ENCODE measurements at places on chromosomes 1 and 21. TPM values are rescaled to one million over a fixed set of nuclear protein-coding genes. Genes with fewer than 3 reads are reported as not detected.

GRCh38 chr1:228312136-228312764 lies 94.4 kb downstream of the TRIM11 start:
- no peak for DNase-seq

- DNase-seq = no peak
Measured at GRCh38 chr1:201870397-201870796, 18.3 kb upstream of the SHISA4 start.

- DNase-seq = no peak
Measured at GRCh38 chr1:177902266-177902665, 67.6 kb downstream of the SEC16B start.

- peak; percentile 67 for DNase-seq
Measured at GRCh38 chr1:200314085-200314750, 95.6 kb downstream of the ZNF281 start.

- DNase-seq = peak; percentile 42
Measured at GRCh38 chr1:203627851-203628200, 1.2 kb downstream of the ATP2B4 start.

GRCh38 chr1:236176337-236177336 lies 34.3 kb downstream of the GPR137B start:
- peak; percentile 85 for DNase-seq

- DNase-seq = no peak
Measured at GRCh38 chr21:28230559-28230958, 762.1 kb downstream of the LTN1 start.

- DNase-seq = no peak
Measured at GRCh38 chr1:5928714-5929400, 63.4 kb downstream of the NPHP4 start.

DNA sequence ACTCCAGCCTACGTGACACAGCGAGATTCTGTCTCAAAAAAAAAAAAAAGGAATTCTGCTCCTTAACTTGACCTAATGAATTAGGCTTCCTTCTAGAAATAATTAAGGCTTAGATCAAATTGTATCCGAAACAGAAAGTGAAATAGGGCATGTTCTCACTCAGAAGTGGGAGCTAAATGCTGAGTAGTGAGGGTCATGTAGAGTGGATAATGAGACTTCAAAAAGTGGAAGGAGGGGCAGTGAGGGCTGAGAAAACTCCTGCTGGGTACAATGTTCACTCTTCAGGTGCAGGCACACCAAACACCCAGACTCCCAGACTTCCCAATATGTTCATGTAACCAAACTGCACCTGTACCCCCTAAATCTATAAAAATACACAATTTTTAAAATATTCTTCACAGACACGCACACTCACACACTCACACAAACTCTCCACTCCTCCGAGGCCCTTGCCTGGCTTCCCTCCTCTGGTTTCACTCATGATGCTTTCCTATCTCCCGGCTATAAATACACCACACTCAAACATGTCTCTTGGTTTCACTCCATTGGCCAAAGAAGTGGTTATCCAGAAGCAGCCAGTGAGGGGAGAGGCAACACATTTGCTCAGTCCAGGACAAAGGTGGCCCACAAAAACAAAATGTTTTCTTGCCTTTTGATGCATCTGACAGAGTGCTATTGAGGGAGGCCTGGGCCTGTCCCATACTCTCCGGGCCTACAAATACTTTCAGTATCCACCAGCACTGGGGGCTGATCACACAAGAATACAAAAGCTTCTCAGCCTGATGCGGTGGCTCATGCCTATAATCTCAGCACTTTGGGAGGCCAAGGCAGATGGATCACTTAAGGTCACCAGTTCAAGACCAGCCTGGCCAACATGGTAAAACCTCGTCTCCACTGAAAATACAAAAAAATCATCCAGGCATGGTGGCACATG lies 249.2 kb downstream of the TOMM20 start:
- no peak for DNase-seq

DNA sequence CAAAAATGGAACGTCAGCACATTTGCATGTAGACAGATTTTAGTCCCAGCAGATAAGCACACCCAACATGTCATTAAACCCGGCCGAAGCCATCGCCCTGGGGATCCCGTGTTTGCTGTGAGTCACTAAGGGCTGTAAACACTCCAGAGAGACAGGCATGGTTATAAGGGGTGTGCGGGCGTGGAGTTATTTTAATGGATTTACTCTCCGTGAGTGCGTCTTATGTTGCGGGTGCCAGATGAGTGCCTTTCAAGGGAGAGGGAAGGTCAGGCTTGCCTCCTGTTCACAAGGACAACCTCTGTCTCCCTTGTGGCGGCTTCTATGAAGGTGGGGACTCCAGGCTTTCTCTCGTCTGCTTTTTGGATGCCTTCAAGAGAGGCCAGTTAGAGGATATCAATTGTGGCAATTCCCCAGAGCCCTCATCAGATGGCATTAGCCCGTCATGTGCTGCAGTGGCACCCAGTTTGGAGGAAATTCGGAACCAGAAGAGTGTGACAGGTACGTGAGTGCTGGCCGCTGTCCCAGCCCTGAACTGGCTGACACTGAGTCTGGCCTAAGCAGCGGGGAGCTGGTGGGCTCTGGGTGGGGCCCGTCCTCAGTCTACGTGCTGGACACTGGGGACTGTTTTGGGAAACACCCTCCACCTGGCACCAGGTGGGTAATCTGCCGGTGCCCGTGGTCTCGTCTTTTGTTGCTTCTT lies 223.8 kb upstream of the TMEM51 start:
- DNase-seq = peak; percentile 87

- no peak for DNase-seq
Measured at GRCh38 chr1:30374400-30375070, 348.9 kb downstream of the MATN1 start.

- DNase-seq = no peak
Measured at GRCh38 chr1:54867717-54868057, 19.3 kb downstream of the DHCR24 start.

DNA sequence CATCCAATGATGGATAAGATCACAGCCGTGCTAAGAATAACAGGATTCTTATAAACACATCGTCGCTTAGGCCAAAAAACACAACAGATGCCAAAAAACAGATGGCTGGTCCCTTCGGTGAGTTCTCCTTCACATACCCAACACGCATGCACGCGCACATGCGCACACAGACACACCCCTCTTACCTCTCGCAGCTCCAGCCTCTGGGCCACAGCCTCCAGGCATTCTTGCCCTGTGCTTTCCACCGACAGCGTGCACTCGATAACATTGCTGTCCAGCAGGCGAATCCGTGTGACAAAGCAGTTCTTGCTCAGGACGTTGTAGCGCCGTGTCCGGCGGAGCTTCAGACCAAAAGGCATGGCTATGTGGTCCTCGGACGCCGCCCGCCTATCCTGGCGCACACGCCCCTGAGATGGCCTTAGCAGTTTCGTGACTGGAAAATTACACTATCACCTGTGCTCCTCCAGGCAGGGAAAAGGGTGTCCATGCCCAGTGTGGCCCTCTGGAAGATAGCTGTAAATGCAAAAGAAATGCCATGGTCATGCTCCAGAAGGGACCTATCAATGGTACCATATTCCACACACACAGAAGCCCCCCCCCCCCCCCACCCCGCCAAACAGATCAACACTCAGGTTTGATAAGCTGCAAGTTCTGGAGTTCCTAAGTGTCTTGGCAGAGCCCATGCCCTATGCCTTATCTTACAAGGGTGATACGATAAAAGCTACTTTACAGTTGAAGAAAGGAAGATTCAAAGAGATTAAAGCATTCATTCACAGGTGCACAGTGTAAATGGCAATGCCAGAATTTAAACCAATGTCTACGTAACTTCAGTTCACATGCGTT lies 86.7 kb downstream of the PTPN14 start:
- no peak for DNase-seq

DNA sequence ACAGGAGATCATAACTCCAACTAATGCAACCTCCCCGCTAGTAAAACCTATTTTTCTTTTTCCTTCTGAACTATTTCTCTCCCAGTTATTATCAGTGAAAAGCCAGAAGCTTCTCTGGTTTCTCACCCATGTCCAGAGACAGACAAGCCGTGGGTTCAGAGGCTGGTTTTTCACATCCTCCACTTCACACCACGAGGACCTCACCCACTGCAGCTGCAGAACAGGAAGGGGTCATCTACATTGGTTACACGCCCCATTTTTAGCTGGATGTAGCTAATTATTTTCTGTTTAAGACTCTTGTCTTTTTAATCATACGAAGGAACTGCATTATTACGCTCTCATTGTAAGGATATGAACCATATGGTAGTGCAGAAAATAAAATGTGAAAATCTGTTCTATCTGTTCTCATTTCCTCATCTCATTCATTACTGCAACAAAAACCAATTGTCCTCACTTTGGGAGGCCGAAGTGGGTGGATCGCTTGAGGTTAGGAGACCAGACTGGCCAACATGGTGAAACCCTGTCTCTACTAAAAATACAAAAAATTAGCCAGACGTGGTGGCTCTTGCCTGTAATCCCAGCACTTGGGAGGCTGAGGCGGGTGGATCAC lies 39.1 kb upstream of the CLDN14 start:
- DNase-seq = no peak

Gene IL10
- total RNA-seq = not detected

Gene TMEM63A
- 6.9 TPM for total RNA-seq

Gene RGS4
- 3.3 TPM for total RNA-seq

Gene HSD3B1
- not detected for total RNA-seq

Gene LIPI
- total RNA-seq = not detected

Gene TRIM33
- total RNA-seq = 47.2 TPM

Gene CA6
- not detected for total RNA-seq

All from renal cortical epithelial cell (primary cell).